ENCODE measurements at places on chromosomes 12 and 14.

DNA sequence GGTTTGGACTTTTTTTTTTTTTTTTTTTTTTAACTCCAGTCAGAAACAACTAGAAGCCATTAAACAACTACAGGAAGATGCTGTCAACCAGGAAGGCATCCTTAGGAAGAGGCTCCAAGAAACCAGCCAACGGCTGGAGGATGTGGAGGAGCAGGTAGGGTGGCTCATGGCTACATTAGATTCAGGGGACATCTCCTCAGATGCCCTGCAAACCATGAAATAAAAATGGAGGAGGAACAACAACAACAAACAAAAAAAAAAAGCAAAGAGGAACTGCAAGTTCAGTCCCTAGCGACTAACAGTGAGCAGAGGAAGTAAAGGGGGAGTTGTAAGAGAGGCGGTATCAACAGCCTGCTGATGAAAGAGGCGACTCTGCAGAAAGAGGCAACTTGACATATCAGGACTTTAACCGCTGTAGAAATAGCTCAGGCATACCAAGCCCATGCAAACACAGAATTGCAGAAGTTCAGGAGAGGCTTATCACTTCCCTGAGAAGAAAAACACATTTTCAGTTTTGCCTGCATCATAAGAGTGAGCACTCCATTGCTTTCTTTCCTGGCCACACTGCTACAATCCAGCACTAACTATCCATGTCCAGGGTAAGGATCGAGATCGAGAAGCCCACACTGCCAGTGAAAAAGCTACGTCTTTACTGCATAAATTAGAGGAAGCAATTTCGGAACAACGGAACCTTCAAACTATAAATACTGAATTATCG, 103.5 kb upstream of the BCAT1 start:
- no peak for DNase-seq

- peak; percentile 86 for DNase-seq
Measured at GRCh38 chr12:30928356-30929244, 2.1 kb downstream of the TSPAN11 start.

GRCh38 chr12:94707892-94708291, 57.5 kb upstream of the TMCC3 start:
- no peak for DNase-seq

DNA sequence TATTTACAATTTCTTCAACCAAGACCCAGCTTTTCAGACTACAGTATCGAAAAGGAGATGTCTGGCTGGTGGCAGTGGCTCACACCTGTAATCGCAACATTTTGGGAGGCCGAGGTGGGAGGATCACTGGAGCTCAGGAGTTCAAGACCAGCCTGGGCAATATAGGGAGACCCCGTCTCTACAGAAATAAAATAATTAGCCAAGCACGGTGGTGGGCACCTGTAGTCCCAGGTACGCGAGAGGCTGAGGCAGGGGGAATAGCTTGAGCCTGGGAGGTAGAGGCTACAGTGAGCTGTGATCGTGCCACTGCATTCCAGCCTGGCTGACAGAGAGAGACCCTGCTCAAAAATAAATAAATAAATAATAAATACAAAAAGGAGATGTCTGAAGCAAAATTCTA, 530.5 kb downstream of the BCL11B start:
- no peak for DNase-seq

DNA sequence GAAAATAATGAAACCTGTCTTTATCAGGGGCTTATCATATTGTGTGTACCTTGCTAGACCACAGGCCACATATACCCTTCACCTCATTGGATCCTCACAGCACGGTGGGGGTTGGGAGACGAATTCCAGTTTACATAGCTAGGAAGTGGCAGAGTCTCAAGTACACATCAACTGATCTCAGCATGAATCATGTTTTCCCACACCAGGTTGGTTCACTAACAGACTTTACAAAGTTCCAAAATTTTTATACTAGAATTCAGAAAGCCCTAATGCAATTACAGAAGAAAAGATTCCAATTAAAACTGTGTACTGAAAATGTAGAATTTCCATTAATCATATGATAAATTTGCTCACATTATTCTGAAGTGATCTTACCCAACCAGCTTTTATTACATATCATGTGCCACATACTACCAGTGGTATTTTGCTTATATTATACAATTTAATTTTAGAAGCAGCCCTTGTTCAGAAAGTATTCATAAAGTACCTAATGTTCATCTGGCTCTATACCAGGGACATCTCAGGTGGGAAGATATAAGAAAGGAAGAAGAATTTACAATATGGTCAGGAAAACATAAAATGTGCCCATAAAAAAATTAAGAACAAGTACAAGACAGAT, 196.2 kb downstream of the ITPR2 start:
- no peak for DNase-seq
